ENCODE measurements at places on chromosomes 1 and 21.

GRCh38 chr21:34998176-34998575 is 50.9 kb downstream of the RUNX1 start:
- no peak for DNase-seq

- DNase-seq, result no peak
Observed at GRCh38 chr1:80639777-80640533, 1160.8 kb upstream of the ADGRL2 start.

DNA sequence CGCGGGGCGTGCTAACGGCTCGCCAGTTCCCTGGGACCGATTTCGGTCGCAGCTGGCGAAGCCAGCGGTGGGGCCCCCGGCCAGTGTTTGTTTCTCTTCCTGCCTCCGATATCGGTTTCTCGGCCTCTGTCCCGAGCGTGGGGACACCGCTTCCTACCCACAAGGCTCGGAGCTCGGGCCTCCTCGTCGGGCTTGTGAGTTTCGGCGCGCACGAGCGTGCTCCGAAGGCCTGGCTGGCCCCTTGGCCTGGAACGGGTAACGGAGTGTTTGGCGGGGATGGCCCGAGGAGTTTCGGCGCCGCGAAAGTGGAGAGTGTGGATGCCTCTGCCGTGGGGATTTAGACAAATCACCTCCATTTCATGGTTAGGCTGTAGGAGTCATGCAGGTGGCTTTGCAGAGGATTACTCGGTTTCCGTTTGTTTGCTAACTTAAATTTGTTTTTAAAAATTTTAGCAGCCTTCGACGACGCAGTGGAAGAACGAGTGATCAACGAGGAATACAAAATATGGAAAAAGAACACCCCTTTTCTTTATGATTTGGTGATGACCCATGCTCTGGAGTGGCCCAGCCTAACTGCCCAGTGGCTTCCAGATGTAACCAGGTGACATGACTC is 559 bp downstream of the RBBP4 start:
- no peak for DNase-seq

DNA sequence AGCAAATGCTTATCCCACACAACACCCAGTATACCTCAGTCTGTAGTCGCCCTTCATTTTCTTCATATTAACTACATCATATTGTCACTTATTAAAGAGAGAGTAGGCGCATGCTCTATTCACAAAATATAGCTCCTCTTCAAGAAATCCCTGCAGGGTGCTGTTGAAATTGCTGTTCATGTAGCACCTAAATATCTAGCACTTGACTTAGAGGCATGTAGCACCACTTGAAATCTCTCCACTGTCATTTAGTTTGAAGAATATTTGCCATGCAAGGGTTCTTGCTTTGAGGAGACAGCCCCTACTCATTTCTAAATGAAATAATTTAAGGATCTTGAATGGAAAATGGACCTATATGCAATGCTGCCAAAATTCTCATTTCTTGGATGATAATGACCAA is 20.9 kb upstream of the LRRC8B start:
- DNase-seq, result no peak

GRCh38 chr21:41321211-41321907 is 4.8 kb downstream of the FAM3B start:
- DNase-seq, result no peak

- DNase-seq, result no peak
Observed at GRCh38 chr1:230090194-230090711, 23.2 kb downstream of the GALNT2 start.

DNA sequence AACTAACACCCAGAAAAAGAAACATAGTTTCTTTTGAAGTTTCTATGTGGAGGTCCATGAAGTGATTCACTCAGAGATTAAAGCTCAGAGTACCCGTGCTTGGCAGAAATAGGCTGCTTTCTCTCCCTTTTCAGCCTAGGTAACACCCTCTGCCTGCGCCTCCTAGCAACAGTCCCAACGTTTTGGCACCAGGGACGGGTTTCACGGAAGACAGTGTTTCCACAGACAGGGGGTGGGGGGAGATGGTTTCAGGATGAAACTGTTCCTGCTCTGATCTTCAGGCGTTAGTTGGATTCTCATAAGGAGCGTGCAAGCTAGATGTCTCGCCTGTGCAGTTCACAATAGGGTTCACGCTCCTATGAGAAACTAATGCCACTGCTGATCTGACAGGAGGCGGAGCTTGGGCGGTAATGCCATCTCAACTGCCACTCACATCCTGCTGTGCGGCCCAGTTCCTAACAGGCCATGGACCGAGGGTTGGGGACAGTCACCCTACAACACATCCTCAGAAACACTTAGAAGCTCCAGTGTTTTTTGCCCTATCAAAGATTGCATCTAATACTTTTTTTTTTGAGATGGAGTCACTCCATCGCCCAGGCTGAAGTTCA is 53.2 kb downstream of the CHML start:
- peak; percentile 27 for DNase-seq

DNA sequence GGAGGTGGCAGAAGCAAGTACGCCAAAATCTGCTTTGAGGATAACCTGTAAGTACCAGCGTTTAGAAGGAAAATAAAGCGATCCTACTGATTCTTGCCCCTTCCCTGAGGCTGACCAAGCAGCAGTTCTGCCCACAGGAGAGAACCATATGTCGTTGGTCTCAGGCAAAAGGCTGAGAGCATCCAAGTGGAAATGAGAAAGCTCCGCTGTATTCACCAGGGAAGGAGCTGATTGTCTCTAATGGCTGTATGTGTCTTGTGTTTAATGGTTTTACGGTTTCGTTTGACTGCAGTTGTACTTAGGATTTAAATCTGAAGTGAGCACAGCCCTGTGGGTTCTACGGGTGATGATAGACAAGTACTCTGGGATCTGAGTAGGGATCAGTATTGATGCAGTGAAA is 21.9 kb downstream of the FAM3B start:
- no peak for DNase-seq

DNA sequence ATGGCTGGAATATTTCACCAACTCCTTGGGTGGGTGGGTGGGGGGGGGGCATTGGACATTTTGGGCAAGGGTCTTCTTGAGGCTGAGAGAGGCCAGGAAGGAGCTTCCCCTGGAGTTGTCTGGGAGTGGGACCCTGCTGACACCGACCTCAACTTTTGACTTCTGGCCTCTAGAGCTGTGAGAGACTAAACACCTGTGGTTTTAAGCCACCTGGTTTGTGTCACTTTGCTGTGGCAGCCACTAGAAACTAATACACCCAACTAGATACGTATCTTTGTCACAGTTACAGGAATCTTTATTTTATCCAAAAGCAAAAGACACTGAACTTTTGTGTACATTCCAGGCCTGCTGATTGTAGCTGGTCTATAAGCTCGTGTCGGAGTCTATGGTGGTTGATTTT is 9.9 kb upstream of the RIPK4 start:
- DNase-seq, result no peak

GRCh38 chr1:222844411-222844779 is 29.6 kb downstream of the DISP1 start:
- no peak for DNase-seq

- no peak for DNase-seq
Observed at GRCh38 chr1:30452170-30452569, 271.2 kb downstream of the MATN1 start.

DNA sequence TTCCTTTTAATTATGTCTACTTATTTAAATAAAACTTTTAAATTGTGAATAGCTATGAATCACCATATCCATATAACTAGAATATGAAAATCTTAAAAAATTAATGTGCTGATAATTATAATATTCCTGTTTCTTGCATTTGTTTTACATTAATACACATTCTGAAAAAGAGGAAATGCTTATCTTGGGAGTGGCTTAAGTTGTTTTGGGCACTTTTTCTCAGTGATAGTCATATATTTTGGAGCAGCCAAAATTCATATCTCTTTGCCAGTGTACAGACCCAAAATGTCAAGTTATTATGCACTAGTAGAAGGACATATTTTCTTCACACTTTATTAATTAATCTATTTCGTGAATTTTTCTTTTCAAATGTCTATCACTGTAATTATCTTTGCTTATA is 838.5 kb downstream of the USP25 start:
- no peak for DNase-seq

DNA sequence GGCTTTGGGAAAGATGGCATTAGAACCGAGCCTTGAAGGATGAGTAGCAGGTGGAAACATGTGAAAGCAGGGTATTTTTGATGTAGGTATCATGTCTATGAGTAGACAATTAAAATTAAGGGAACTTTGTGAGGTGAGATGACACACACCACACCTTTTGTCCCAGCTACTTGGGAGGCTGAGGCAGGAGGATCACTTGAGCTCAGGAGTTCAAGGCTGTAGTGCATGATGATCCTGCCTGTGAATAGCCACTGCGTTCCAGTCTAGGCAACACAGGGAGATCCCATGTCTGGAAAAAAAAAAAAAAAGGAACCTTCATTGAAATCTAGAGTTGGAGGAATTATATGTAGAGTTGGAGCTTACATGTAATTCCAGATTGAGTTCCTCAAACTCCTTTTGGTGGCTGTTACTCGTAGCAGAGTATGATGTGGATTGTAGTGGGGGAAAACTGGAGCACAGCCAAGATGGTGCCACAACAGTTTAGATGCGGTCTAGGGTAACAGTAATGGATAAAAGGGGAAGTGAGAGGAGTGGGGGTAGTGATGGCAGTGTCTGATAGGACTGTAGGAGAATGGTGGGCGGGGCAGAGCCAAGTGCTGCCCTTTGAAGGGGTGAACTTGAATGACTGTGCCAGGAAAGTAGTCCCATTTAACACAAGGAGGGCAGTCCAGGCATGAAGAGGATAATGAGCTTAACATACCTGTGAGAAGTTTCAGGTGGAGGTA is 17.4 kb downstream of the AK4 start:
- DNase-seq, result no peak

- DNase-seq, result no peak
Observed at GRCh38 chr1:48203287-48203900, 19.1 kb upstream of the SLC5A9 start.

GRCh38 chr1:203359010-203359571 is 8.2 kb upstream of the FMOD start:
- no peak for DNase-seq

DNA sequence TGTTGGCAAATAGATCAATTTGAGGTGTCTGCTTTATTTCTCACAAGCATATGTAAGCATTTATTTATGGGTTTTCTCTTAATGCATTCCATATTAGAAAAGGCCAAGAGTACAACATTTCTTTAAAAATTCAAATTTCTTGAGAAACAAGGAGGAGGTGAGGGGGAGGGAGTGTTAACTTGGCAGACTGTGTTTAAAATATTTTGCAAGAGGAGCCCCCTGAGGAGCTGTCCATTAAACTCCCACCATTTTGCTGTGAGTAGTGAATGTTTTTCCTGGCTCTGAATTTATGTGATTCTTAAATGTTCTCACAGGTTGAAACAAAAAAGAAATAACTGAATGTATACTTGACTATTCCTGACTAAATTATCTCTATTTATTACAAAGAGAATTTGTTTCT is 363.8 kb downstream of the PTPRC start:
- DNase-seq, result no peak

DNA sequence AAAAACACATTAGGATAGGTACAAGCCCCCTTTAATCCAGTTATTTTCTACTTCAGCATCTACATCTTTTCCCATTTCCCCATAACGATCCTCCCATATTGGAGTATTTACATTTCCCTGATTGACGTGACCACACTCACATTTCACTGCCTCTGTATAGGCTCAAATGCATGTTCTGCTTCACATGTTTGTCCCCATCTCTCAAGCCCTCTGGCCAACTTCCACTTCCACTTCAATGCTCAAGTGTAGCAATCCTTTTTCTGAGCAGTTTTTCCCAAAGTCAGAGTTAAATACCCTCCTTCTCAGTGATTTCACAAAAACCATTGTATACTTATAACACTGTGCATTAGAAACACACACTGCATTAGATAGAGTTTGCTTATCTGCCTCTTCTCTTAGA is 61.8 kb upstream of the TTLL7 start:
- DNase-seq, result no peak

All from caudate nucleus (tissue), 63 donors.